ENCODE measurements at places on chromosomes 2 and 18.

DNA sequence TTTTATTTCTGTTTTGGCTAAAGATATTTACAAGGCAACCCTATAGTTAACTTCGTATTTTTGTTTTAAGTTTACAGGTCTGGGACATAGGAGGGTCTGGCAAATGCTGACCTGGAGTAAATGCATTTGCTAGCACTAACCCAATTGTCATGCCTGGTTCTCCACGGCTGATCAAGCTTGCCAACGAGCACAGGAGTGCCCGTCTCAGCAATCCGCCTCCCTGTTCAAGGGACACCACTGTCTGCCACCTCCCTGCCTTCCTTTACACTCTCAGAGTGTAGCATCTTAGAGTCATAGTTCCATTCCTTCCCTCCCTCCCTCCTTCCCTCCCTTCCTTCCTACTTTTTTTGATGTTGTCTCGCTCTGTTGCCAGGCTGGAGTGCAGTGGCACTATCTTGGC, 104.6 kb downstream of the PLEKHM3 start:
- DNase-seq: no peak

- no peak for DNase-seq
These were observed 77.0 kb downstream of the ANTXR1 start for GRCh38 chr2:69089998-69090397.

GRCh38 chr18:14908541-14908940, 160.6 kb downstream of the ANKRD30B start:
- no peak for DNase-seq

GRCh38 chr2:44398243-44398897, 36.6 kb downstream of the CAMKMT start:
- DNase-seq: no peak

DNA sequence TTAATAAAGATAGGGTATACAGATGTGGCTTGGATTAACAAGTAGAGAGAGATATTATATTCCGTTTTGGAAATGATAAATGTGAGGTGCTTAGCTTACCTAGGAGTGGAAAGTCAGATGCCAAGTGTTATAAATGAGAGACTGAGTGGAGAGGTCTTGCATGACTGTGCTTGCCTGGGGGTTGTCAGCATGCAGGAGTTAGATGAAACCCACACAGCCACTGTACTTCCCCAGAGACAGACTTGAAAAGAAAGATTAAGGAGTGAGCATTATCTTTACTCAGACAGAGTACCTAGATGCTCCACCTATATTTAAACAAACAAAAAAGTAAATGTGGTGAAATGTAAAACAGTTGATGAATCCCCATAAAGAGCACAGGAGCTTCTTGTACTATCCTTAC, 482.7 kb downstream of the RIT2 start:
- no peak for DNase-seq

DNA sequence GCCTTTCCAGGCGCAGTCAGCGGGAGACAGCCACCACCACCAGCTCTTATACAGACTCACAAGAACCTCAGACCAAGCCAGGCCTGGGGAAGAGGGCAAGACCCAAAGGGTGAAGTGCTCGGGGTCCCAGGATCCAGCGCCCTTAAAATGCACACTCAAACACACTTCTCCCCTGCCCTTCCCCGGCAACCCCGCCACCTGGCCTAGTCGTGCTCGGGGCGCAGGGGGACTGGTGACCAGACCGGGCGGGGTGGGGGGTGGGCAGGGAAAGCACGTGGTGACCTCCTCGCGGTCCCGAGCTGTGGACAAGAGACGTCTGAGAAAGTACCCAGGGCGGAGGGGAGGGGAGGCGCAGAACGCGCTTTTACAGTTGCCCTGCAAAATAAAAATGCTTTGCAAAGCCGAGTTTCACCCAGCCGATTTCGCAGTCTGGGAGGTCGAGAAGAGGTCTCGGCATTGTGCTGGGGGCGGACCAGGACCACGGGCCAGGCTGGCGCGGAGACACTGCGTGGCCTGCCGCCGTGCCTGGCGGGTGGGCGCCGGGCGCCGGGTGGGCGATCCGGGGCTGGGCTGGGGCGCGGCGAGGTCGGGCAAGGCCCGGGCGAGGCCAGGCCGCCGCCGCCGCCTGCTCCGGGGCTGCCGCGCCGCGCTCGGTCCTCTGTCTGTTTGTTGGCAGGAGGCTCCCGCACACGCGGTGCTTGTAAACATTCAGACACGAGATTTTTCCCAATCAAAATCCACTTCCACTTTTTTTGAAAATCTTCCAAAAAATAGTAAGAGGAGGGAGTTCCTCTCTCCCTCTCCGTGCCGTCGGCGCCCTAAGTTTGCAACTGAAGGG, 2.0 kb downstream of the BCL11A start:
- peak; percentile 40 for DNase-seq

- no peak for DNase-seq
These were observed 135.0 kb upstream of the PIEZO2 start for GRCh38 chr18:11284349-11284748.

- DNase-seq: no peak
These were observed 160.7 kb downstream of the LDLRAD4 start for GRCh38 chr18:13379062-13379865.

DNA sequence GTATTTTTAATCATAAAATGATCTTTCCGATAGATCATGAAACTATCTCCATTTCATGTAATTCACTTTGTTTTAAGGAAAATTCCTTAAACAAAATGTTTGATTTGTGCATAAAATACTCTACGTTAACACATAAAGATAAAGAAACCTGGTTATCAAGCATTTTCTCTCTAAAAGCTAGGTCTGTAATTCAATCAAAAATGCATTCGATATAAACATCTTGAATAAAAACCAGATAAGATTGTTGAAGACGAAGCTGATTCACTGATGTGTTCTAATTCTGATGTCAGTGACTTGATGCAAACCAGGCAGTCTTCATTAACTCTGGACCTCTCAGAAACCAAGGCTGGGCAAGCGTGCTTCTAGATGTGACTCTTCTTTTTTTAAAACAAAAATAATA, 245.2 kb downstream of the CTNNA2 start:
- no peak for DNase-seq

GRCh38 chr2:222268311-222268990, 30.3 kb downstream of the PAX3 start:
- DNase-seq: no peak

DNA sequence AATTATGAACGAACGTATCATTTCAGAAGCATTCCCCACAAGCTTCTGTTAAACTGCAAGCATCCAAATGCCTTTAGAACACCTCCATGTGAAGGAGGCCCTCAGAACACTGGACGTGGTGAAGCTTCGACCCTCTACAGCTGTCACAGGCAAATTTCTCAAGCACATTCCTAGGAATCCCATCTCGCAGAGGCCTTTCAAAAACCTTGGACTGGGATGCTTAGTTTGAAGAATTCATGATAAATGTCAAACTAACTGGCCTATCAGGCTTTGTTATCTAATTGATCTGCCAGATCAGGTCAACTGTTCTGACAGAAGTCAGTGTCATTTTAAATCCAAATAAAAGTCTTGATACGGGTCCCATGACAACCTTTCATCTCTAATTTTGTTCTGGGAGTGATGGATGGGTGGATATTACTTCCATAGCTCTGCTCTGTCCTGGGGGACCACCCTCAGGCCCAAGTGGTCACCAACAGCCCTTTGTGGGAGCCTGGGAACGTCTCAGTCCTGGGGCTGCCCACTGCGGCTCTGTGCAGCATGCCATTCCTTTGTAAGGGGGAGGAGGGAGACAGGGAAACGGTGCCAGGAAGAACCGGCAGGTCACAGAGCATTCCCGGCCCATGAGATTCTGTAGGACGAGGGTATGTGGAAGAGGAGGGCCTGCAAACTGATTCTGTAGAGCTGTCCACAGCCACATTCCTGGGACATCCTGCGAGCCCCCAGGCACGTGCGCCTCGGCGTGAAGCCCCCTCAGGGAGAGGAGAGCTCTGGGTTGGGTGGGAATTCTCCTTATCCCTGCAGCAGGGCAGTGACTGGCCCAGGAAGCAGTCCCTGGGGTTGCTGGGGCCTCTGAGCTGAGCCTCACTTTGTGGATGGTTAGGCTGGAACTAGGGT, 59.1 kb upstream of the PXDN start:
- DNase-seq: no peak

- no peak for DNase-seq
These were observed 194.0 kb upstream of the LYPD1 start for GRCh38 chr2:132863961-132864360.

- DNase-seq: no peak
These were observed 179.4 kb downstream of the TXNL1 start for GRCh38 chr18:56458770-56459712.

- DNase-seq: no peak
These were observed 962 bp downstream of the TANK start for GRCh38 chr2:161161074-161161706.

DNA sequence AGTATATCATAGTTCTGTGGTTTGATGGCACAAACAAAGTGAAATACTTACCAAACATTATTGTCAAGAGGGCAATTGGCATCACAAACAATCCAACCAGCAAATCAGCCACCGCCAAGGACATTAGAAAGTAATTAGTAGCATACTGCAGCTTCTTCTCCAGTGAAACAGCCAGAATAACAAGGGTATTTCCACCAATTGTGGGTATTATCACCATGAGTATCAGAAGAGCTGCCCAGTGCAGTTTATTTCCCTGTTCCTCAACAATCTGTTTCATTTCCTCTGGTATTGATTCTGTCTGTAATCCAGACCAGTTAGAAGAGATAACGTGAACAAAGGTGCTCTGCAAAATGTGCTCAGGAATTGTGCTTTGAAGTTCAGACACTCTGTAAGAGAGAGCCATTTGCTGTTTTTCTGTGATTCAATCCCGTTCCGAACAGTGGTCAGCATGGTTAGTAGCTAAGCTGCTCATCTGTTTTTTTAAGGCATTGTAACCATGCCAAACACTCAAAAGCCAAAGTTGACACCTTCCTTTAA, 1.4 kb downstream of the HTR2B start:
- DNase-seq: no peak

DNA sequence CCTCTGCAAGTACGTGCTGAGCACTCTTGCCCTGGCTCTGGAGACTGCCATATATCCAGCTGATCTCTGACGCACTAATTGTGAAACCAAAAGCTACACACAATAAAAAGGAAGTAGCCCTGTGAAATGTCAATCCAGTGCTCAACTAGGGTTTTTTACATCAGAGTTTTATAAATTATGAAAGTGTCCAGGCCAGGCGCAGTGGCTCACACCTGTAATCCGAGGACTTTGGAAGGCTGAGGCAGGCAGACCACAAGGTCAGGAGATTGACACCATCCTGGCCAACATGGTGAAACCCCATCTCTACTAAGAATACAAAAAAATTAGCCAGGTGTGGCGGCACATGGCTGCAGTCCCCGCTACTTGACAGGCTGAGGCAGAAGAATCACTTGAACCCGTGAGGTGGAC, 24.5 kb upstream of the PEX13 start:
- DNase-seq: no peak

DNA sequence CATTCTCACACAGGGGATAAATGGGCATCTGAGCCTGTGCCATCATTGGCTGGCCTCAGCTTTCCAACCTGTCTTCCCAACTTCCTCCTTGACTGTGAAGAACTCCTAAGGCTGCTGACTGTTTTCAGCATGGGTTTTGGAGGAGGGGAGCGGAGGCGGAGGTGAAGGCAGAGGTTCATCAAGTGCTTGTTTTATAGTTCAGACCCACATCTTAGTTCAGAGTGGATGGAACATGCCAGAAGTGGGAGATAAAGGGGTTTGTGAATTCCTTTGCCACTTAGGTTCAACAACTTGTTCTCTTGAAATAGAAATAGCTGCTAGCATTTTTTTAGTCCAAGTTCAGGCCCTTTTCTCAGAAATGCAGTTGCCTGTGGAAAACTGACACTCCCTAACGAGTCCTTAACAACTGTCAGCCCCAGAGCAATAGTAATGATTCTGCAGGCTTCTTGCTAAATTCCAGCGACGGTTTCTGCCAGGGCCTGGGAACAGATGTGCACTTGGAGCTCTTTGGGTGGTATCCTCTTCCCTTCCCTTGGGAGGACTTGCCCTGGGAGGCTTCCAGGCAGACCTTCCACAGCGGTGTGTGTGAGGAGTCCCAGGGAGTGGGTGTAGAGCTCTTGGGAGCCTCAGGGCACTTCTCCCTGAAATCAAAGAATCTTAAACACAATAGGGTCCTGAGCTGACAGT, 30.1 kb upstream of the ITGA6 start:
- DNase-seq: no peak

- no peak for DNase-seq
These were observed 5.4 kb downstream of the IRS1 start for GRCh38 chr2:226794196-226794661.

DNA sequence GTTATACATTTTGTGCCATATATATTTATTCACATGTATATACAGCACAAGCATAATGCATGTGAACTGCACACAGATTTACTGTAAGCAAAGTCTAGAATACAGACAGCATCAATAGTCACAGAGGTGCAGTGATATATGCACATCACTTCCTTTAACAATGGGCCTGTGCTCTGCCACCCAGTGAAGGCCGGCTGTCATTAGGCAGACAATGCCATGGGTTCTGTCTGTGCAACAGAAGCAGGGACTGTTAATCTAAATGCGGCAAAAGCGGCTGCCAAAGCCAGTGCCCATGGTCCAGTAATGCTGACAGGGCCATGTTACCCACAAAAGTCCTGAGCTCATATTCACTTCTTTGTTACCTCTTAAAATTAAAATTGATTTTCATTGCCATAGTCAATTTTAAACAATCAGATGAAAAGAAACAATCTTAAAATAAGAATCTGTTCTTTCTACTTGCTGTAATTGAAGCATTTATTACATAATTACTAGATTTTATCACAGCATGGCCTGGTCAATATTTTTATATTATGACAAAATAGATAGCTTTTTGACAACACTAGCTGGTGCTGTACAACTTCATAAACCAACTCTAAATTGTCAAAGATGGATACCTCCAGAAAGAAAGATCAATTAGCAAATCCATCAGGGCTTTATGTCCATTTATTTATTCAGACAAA, 232.0 kb downstream of the STK39 start:
- no peak for DNase-seq

GRCh38 chr2:106703161-106703560, 182.8 kb downstream of the ST6GAL2 start:
- no peak for DNase-seq

DNA sequence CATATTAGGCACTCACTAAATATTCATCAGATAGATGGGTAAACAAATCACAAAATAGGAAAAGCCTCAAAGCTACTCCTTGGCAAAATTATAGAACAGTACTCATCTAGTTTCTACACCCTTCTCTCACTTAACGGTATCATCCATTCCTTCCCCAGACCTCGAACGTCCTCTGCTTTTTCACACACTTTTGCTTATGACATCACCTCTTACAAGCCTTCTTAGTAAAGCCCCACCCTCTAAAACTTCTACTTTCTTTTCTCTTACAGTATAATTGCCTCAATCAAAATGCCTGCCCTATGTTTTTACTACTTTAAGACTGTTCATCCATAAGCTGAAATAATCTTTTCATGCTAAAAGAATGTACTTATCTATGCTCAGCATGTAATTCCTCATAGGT, 8.1 kb downstream of the CHN1 start:
- no peak for DNase-seq

GRCh38 chr2:198167346-198167745, 363.0 kb downstream of the PLCL1 start:
- DNase-seq: no peak

GRCh38 chr2:137828624-137829023, 135.6 kb upstream of the HNMT start:
- DNase-seq: no peak

GRCh38 chr18:36031407-36031806, 36.0 kb downstream of the RPRD1A start:
- no peak for DNase-seq

- peak; percentile 33 for DNase-seq
These were observed 25.8 kb downstream of the BIN1 start for GRCh38 chr2:127080938-127081755.
